ENCODE measurements at places on chromosomes 5 and 9.

DNA sequence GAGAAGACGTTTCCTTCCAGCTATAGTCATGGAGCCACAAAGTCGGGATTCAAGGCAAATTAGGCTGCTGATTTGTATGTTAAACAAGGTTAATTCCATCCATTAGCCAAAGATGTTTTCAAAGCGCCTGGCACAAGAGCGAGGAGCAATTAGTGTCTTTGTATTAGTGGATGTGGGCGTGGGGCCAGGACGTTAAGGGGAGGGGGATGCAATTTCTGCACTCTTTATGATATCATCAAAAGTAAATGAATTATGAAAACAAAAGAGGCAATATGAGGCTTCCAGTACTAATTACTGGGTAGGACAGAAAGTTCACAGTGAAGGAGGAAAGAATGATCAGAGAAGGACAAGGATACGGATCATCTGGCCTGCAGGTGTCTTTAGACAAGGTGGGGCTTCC lies 230.9 kb upstream of the MSX2 start:
- DNase-seq = no peak

GRCh38 chr5:32499261-32499660 lies 54.7 kb upstream of the ZFR start:
- no peak for DNase-seq

GRCh38 chr9:83424831-83425230 lies 113.4 kb downstream of the FRMD3 start:
- DNase-seq = no peak

DNA sequence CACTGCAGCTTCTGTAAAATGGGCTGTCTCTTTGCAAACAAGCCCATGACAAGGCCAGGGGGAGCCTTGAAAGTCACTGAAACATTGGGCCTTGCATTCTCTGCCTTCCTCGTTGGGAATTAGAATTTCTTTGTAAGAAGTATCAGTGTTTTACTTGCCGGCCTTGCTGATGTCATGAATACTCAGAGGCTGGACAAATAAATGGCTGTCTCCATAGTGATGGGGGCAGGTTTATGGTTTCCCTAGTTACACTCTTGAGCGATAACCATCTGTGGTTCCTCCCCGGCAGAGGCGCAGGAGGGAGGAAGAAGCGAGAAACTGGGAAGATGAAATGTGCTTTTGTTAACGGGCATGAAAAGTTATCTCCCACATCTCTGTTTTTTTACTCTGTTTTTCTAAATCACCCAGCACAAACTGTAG lies 272.7 kb upstream of the PANK3 start:
- no peak for DNase-seq

- no peak for DNase-seq
Observed at GRCh38 chr9:105693435-105694189, 729 bp upstream of the TMEM38B start.

GRCh38 chr5:177486256-177486655 lies 11.1 kb downstream of the PDLIM7 start:
- no peak for DNase-seq

- no peak for DNase-seq
Observed at GRCh38 chr5:141883892-141884318, 5.7 kb upstream of the PCDH1 start.

- peak; percentile 35 for DNase-seq
Observed at GRCh38 chr9:131728961-131729360, 10.9 kb downstream of the RAPGEF1 start.

DNA sequence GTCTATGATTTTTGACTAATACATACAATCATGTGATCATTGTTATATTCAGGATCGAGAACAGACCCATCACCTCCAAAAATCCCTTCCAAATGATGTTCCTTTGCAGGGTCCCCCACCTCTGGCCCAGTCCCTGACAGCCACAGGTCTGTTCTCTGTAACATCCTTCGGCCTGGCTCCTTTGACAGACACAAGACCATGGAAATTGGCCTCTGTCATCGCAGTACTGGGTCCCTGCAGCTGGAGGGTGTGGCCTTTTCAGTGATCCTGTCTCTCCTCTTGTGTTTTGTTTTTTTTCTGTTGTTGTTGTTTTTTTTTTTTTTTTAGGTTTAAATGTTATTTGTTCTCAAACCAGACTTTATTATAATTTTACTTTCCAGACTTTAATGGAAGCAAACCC lies 27.4 kb upstream of the ANKRD33B start:
- DNase-seq = no peak

- DNase-seq = no peak
Observed at GRCh38 chr9:114602620-114603019, 8.5 kb upstream of the TMEM268 start.

DNA sequence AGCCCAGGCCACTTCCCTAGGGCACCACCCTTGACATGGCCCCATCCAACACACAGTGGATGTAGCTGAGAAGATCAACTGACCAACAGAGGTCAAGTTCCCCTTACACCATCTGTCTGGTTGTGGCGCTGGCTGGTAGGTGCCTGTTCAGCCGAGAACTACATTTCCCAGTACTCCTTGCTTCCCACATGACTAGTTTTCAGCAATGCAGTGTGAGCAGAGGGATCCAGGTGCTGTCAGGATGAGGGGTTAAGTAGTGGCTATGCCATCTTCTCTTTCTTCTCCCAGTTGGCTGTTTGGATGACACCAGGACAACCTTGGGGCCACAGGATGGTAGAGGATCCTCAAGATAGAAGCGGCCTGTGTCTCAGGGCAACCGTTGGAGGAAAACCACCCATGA lies 48.6 kb upstream of the SH3PXD2B start:
- no peak for DNase-seq

DNA sequence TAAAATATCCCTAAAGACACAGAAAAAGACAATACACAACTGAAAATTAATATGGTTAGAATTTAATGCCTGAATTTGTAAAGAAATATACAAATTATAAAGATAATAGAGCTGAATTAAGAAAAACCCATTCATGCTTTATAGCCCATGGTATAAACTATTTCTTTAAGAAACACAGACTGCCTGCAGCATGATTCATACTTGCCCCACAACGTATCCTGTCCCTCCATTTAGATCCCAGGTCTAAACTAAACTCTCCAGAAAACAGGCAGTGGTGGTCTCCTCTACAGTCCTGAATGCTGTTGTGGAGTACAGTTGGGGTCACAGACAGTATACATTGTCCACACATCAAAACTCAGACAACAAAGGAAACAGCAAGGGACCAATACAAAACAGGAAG lies 24.8 kb downstream of the IL6ST start:
- DNase-seq = no peak

GRCh38 chr5:139495638-139496435 lies 13.3 kb upstream of the STING1 start:
- DNase-seq = no peak

DNA sequence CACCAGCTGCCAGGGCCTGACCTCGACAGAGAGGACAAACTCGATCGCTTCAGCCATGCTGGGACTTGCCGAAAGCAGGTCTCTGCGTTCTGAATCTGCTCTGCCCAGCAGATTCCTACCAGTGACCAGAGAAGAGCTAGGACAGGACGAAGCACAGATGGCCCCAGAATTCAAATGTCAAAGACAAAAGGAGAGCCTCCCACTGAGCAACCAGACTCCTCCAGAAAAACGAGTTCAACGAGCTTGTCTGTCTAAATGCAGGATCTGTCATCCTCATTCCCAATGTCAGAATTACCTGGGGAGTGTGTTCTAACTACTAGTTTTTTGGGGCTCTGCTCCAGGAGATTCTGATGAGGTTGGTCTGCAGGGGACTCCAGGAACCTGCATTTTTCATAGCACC lies 13.4 kb downstream of the AK8 start:
- DNase-seq = no peak

- DNase-seq = no peak
Observed at GRCh38 chr5:159566832-159567231, 236.5 kb upstream of the IL12B start.

DNA sequence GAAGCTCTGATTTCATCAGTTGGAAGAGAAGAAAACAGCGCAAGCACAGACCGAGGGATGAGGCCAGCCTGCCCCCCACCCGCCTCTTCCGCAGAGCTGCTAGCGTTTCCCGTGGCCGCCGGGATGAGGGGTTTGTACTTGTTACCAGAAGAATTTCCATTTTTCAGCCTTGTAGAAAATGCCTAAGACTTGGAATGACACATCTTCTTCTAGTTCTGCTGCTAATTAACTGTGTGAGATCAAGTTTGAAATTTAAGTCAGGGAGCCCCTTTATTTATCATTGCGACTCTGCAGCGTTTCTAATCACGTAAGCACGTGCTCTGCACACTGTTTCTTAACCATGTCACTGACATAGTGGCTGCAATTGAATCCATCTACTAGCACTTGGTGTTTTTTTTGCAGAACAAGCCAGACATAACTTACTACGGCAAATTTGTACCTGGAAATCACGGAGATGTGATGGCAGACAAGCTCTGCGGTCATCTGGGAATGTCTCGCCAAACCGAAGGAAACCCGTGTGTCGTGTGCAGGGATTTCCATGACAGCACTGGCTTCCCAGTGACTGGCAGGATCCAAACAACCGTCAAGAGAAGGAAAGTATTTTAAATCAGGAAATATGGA lies 41.8 kb upstream of the ROR2 start:
- DNase-seq = no peak
